ENCODE measurements at places on chromosomes 4 and X.

GRCh38 chr4:41267997-41268396 is 11.3 kb downstream of the UCHL1 start:
- no peak for DNase-seq

- no peak for DNase-seq
Measured at GRCh38 chr4:54365691-54366090, 136.6 kb downstream of the PDGFRA start.

GRCh38 chr4:102524691-102525090 is 23.5 kb downstream of the NFKB1 start:
- no peak for DNase-seq

DNA sequence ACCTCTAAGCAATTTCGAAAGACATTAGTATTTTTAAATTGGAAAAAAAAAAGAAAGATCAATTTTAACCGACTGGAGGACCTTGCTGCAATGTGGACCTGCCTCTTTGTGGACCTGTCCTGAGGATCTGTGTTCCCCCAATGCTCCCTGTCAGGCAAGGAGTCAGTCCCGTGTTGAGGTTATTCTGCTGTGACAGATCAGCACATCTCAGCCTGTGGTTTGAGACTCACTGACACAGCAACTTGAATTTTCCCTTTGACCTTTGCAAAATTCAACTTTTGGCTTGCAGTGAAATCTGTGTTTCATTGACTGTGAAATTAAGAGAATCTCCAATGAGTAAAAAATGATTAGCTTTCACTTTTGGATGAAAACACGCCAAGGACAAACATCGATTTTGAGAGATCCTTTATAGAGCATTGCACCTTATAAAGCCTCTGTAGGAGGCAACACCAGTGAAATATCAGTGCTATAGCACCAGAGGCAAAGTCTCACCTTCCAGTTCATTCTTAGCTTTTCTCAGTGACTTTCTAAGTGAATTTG is 186.9 kb downstream of the GPAT3 start:
- DNase-seq: no peak

GRCh38 chr4:7189475-7190277 is 2.7 kb upstream of the SORCS2 start:
- no peak for DNase-seq
